Islet precursor cell (in vitro differentiated cells): ENCODE measurements at places on chromosomes 7 and 10.

DNA sequence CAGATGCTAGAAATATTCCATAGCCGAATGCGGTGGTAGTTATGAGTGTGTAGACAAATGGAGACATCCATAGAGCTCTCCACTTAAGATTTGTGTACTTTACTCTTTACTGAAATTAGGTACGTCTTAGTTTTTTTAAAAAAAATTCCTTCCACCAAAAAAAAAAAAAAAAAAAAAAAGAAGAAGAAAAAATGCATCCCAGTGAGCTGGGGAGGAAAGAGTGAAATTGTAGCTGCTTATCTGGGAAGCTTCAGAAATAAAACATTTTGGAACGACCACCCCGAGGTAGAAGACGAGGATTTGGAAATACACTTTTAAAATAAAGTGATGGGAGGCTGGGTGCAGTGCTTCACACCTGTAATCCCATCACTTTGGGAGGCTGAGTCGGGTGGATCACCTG lies 53.8 kb downstream of the RGS10 start:
- no peak for DNase-seq

- no peak for DNase-seq
Observed at GRCh38 chr7:111771638-111772037, 209.3 kb upstream of the IMMP2L start.

DNA sequence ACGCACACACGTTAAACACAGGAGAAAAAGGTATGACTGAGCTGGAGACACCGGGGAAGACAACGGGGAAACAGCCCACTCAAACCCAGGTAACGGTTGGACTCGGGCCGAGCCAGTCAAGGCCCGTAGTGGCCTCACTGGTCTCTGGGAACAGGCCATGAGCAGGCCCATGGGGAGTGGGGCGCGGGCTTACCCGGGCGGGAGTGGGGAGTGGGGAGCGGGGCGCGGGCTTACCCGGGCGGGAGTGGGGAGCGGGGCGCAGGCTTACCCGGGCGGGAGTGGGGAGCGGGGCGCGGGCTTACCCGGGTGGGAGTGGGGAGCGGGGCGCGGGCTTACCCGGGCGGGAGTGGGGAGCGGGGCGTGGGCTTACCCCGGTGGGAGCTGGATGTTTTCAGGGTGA lies 11.5 kb downstream of the INTS1 start:
- no peak for DNase-seq

- DNase-seq, result no peak
Observed at GRCh38 chr10:70212879-70213278, 20.4 kb downstream of the PPA1 start.

DNA sequence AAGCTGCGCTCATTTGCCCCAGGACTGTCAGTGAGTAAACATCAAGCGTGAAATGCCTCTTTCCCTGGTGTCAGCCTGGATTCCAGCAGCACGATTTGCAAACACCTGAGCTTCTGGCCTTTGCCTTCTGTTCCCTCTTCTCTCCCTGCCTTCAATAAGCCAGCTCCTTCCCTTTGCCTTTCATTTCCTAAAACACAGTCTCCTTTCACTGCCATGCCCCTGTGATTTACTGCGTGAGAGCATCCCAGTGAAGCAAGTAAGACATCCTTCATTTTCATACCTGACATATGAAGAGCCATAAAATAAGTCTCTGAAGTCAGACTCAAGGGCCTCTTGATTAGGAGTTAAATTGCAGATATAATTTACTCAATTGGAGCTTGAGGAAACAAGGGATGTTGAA lies 681.8 kb downstream of the TYW1 start:
- DNase-seq, result no peak

GRCh38 chr7:20107582-20107981 lies 109.6 kb downstream of the MACC1 start:
- no peak for DNase-seq

GRCh38 chr7:86904949-86905834 lies 154.3 kb downstream of the ELAPOR2 start:
- DNase-seq, result no peak

DNA sequence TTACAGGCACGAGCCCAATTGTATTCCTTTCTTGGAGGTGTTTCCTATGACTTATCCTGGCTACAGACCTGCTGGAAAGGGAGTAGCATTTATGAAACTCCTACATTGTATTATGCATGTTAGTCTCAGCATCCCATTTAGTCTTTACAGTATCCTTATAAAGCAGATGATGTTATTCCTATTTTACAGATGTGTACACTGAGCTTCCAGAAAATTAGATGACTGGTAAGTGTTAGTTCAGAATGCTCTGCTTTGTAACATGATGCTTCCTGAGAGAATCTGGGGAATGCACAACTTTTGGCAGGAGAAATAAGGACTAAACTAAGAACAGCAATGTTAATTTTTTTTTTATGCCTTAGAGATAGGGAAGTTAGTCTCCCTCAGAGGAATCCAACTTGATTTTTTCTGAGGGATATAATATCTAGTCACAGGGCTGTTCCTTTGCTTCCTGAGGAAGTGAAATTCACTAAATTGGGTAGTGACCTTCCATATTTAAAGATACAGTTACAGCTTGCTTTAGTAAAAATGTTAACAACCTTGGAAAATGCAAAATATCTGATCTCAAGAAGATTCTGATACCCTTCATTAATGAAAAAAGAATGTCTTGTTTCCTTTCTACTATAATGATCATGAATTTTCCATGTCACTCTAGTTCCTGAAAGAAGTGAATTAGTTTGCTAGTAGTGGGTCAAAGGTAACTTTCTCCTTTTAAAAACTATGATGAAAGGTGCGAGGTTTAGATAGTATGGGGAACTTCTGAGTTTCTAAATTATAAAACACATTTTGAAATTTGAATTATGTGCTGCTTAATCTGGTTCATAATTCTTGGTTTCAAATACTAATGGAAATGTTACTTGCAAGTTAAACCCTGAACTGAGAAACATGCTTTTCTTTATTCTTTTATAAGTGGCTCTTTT lies 194.0 kb upstream of the PRPS1L1 start:
- DNase-seq, result no peak

DNA sequence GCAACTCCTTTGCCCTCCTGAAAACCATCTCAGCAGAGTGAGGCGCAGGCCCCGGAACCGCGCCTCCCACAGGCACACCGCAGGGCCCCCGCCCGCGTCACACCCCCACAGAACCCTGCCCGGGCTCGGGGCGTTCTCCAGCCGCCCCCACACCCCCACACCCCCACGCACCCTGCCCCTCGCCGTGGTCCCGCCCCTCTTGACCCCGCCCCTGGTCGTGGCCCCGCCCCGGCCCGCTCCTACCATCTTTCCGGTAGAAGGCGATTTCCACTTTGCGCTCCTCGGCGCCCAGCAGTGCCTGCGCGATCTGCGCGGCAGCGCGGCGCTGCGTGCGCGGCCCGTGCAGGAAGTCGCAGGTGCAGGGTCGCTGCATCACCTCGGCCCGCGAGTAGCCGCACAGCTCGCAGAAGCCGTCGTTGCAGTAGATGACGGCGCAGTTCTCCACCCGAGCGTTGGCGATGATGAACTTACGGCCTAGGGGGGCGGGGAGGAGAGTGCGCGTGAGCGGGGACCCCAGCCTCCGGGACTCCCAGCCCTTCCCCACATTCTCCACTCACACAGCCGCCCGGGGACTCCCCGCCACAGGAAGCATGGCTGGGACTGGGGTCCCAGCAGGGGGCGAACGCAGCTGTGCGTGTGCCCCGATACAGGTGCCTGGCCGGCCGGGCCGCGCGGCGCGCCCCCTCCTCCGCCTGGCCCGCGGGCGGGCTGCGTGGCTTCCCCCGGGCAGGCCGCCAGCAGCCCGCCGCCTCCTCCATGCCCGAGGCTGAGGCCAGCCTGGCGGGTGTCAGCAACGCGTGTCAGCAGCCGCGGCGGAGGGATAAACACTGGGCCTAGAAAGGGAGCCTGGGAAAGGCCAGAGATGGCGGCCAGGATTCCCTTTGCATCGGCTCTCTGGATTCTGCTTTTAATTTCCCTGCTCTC lies 3.4 kb downstream of the KCNH2 start:
- no peak for DNase-seq

DNA sequence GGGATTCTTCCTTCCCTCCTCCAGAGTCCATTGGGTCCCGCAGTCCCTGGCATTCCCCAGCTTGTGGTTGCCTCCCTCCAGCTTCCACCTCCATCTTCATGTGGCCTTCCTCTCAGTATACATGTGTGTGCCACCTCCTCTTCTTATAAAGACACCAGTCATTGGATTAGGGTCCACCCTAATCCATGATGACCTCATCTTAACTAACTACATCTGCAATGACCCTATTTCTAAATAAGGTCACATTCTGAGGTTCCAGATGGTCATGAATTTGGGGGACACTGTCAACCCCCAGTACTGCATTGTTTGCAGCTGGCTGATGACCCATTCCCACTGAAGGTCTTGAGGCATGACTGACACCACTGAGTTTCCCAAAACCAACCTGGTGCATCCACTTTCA lies 99.0 kb downstream of the PTPRE start:
- DNase-seq, result no peak

GRCh38 chr7:151381348-151382078 lies 28.3 kb downstream of the WDR86 start:
- peak; percentile 75 for DNase-seq

- DNase-seq, result peak; percentile 50
Observed at GRCh38 chr10:86642499-86642898, 11.8 kb upstream of the OPN4 start.

DNA sequence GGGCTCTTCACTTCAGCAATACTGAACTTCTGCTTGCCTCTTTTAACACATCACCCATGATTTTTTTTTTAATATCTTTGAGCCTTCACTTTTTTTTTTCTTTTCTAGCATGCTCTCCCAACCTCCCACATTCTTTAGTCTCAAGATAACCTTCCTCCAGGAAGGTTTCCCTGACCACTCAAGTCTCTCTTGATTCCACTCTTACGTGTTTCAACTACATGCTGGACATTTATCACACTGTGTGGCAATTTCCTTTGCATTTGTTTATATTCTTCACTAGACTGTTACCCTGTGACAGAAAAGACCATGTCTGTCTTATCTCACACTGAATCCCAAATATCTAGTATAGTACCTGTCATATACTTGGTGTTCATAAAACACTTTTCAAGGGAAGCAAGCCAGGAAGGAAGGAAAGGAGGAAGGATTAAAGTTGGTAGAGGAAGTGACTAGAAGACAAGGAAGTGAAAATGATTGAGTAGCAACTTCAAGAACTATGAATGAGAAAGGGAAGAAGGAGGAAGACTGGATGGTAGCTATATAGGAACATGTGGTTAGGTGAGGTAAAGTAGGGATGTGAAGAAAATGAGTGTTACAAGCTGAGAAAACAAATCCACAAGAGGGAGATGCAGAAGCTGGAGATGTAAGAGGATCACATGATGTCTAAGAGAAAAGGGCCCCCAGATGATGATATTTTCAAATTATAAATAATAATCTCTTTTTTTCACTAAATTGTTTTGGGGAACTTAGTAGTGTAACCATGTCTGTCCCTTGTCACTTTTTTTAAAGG lies 40.4 kb downstream of the IFIT5 start:
- DNase-seq, result no peak

- peak; percentile 81 for DNase-seq
Observed at GRCh38 chr10:86945361-86946212, 11.8 kb downstream of the MMRN2 start.

- DNase-seq, result no peak
Observed at GRCh38 chr10:61284222-61284890, 168.8 kb downstream of the TMEM26 start.

- DNase-seq, result no peak
Observed at GRCh38 chr7:30285067-30285535, 704 bp downstream of the ZNRF2 start.

DNA sequence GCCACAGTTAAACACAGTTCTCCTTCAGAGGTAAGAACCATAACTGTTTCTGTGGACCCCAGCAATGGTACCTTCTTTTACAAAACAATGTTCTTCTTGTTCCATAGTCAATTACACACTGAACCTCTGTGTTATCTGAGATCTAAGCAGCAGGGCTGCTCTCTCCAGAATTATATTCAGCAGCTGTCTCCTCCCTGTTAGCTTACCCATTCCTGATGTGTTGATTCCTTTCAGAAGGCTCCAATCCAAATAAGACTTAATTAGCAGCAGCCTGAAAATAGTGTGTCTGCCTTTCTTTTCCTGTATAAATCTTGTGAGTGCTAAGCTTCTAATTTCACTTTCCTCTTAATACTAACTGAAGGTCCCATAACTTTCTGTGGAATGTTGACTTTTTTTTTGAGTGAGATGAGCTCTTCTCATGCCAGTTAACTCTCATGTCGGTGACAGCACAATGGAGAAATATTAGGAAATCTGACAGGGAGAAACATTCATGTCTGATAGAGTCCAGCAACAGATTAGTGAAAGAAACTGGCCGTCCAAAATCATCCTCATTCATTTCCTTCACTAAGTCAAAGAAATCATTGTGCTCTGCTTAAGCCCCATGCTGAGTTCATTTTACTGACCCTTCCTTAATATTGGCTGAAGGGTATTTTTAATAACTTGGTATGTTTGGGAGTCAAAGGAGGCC lies 226.5 kb downstream of the PRKG1 start:
- no peak for DNase-seq

DNA sequence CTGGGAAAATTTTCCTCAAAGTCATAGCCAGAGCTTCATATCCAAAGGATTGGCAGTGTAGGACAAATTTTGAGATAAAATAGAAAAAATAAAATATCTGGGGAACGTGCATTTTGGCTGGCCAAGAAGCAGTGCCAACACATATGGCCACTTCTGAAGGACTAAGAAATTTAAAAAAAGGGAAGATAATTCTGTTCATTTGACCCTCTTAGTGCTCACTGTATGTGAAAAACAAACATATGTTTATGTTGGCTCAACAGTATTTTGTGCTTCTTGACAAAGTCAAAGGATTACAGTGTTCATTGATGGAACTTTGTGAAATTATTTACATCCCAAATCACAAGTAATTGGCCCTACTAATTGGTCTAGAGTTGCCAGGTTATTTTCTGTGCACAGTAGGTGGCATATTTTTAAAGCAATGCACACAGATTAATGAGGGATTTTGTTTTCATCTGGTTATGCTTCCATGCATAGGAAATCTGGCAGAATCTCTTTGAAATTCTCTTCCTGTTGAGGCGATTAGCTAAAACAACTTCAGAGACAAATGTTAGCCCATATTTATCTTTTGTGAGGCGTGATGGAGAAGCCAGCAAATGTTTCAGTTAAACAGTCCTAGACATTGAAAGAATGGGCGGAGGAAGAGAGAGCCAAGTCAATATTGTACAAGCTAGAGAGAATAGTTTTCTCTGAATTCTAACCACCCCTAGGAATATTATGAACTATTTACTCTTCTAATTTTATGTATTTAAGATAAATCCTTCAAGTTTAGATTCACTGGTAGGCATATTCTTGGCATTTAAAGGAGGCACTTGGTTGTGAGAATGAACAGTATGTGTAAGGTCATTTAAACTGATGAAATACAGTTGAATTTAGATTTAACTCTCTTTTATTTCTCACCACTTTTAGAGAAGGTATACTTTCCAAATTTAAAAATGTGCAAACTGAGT lies 237.7 kb upstream of the MBL2 start:
- no peak for DNase-seq

GRCh38 chr7:158966780-158967390 lies 110.5 kb downstream of the DYNC2I1 start:
- no peak for DNase-seq
